ENCODE measurements at places on chromosomes 6 and 20.
A peak's percentile ranks its signal among the peaks of the same experiment; 100 is the strongest.

- no peak for DNase-seq
Measured at GRCh38 chr6:26358511-26358981, 6.5 kb upstream of the BTN3A2 start.

GRCh38 chr6:144036835-144037195, 28.8 kb upstream of the PLAGL1 start:
- DNase-seq, result no peak

- DNase-seq, result no peak
Measured at GRCh38 chr20:57465486-57465885, 59.5 kb downstream of the CTCFL start.

- DNase-seq, result no peak
Measured at GRCh38 chr20:4243071-4243470, 227.7 kb upstream of the RNF24 start.

- DNase-seq, result peak; percentile 80
Measured at GRCh38 chr6:113936093-113936934, 34.6 kb downstream of the HDAC2 start.

DNA sequence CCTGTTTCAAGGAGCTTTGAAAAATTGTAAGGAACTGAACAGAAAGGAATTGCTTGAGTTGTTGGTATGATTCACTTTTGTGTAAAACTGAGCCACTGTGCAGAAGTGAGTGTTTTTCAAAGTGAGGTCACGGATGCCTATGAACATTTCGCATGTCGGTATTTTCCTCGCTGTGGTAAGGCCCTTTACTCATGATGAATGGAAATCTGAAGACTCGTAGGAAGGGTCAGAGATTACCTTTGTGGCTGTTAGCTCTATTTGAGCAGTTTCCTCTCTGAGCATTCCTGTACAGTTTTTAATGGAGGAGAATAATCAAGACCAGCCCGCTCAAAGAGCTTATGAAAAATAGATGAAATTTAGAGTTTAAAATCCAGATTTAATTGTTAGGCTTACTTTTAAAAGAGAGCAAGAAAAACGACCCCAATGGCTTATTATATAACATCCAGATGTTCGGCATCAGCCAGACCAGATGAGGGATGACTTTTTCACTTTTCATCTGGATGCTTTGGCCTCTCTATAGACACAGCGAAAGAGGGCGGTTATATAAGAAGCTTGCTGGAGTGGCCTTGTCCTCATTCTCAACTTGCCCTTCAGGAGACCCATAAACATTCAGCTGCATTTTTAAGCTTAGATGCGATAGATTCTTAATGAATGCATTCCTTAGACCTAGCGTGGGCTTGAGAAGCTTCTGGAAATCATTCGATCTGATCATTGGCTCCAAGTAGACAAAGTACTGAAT, 99.5 kb downstream of the CD83 start:
- no peak for DNase-seq

DNA sequence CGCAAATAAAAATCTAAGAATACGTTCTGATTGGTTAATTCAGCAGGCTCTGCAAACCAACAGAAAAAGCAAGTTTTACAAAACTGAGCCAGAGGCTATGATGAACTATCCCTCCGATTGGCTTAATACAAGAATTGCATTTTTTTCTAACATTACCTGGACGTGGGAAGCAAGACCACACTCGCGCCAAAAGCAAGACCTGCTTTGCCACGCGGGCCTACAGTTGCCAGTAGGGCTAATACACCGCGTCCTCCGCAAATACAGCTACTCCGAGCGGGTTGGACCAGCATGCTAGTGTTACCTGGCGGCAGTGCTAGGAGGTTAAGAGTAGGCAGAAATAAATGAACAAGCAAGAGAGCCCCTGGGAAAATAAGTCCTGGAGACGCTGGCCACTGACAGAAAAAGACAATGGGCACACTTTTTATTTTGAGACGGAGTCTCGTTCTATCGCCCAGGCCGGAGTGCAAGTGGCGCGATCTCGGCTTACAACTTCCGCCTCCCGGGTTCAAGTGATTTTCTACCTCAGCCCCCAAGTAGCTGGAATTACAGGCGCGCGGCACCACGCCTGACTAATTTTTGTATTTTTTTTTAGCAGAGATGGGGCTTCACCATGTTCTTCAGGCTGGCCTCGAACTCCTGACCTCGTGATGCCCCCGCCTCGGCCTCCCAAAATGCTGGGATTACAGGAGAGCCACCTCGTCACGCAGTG, 131.9 kb upstream of the BTN3A2 start:
- DNase-seq, result peak; percentile 81

DNA sequence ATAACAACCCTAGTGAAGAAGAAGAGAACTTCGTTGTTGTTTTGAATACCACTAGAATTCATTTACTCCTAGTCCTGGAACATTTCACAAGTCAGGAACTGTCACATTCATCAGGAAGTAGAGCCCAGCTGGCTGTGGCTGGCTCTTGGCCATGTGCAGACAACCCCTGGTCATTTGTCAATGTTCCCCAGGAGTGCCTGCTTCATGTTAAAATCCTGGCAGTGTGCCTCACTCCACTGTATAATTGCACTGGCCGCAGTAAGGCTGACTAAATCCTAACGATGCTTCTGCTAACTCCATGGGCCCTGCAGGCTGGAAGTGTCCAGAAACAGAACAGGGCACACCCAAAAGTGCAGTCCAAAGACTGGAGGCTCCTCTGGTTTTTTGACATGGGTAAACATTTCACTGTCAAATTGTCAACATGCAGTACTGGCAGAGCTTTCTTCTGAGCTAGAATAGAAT, 41.5 kb upstream of the ADGRF1 start:
- peak; percentile 98 for DNase-seq

DNA sequence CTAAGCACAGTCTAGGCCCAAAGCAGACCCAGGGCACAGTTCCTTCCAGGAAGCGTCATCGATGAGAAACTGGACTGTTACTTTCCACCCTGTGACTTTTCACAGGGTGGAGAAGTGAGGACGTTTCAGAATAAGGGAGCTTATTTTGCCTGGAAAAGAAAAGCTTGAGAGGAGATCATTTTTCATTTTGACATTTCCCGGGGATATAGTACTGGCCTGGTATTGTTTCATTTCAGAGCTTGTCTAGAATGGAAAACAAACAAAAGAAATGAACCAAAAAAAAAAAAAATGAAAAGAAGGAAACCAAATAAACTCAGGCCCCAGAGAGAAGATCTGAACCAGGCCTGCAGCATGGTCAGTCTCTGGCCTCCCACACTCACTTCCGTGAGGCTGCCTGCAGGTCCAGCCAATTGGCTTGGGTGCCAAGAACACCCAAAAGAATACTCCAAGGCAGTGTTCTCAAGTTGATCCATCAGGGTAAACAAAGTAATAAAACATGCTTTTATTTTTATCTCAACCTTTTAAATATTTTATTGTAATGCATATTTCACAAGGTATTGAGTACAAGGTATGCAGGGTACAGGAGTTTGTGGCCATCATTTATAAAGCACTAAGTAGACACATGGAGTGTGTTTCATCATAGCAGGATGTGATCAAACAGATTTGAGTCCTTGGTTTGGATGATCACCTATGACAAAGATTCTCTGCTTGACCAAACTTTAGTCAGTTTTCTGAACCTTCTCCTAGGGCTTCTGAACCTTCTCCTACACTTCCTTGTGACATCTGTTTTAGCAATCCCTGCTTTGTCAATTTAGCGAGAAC, 176.9 kb upstream of the GGTLC1 start:
- DNase-seq, result no peak

GRCh38 chr20:53224851-53225250, 252.7 kb downstream of the TSHZ2 start:
- peak; percentile 27 for DNase-seq

DNA sequence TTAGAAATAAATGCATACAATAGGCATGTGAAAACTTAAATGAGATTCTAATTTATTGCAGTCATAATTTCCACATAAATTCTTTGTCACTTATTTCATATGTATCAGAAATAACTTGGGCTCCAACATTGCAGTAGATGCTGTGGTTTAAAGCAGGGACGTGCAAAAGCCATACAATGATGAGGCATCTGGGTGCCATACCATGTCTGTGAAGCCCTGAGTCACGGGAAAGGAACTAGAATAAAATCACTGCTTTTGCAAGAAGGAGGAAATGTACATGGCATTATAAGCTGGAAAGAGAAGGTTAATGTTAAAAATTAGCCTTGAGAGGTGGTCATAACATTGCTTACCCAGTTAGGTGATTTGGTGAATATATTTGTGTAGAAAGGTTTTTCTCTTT, 180.4 kb downstream of the SASH1 start:
- peak; percentile 72 for DNase-seq

GRCh38 chr6:123855506-123855905, 51.8 kb downstream of the NKAIN2 start:
- DNase-seq, result no peak

- no peak for DNase-seq
Measured at GRCh38 chr20:50563133-50563944, 53.2 kb downstream of the PTPN1 start.

- DNase-seq, result peak; percentile 39
Measured at GRCh38 chr6:84249724-84250123, 22.3 kb upstream of the CEP162 start.

DNA sequence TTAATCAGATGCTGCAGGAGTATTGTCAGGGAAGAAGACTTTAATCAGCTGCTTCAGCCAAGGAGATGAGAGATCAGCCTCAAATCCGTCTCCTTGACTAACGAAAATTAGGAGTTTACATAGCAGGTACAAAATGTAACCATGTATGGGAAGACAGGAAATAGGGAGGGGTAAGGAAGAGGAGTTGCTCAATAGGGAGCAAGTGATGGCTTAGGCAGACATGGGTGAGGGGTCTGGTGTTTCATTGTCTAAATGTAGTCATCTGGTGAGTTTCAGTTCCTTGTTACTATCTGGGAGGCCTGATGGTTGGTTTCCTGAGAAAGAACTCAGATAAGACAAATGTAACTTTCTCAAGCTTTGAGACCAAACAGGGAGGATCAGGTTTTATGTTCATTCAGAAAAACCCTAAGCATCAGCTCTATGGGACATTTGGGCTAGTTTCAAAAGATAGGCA, 217.3 kb upstream of the SULF2 start:
- peak; percentile 84 for DNase-seq

GRCh38 chr6:111788379-111789276, 84.6 kb downstream of the FYN start:
- peak; percentile 51 for DNase-seq

DNA sequence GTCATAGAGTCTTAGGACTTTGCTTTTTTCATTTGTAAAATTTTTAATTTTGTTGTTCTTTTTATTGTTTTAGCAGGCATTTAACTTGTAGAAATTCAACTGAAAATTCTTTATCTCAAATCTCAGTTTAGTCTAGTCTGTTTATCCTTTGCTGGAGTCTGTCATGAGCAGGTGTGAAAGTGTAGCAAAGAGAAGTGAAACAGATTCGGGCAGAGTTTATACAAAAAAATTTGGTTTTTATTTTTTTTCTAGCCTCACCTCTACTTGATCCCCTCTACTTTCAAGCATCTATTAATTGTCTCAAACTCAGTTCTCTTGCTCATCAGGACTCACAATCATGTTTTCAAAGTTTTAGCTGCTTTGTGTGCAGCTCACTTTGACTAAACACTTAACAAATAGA, 655.2 kb downstream of the HDGFL1 start:
- no peak for DNase-seq

- DNase-seq, result no peak
Measured at GRCh38 chr20:60573003-60573680, 614.9 kb downstream of the CDH26 start.

GRCh38 chr6:85129881-85130280, 320.0 kb upstream of the NT5E start:
- no peak for DNase-seq

DNA sequence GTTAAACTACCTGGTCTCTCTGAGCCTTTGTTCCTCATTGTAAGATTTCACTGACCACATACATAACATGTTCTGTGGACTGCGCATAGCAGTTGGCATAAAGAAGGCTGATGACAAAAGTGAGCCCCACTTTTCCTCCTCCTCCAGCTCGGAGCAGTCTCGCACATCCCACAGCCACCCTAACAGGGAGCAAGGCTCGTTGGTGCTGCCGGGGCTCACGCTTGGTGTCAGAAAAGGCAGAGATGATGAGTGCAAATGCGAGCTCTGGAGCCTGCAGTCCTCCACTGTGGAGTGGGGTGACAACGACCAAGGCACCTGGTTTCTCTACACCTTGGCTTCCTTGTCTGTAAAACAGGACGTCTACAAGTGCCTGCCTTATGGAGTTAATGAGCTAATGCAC, 9.7 kb downstream of the TGM3 start:
- no peak for DNase-seq

DNA sequence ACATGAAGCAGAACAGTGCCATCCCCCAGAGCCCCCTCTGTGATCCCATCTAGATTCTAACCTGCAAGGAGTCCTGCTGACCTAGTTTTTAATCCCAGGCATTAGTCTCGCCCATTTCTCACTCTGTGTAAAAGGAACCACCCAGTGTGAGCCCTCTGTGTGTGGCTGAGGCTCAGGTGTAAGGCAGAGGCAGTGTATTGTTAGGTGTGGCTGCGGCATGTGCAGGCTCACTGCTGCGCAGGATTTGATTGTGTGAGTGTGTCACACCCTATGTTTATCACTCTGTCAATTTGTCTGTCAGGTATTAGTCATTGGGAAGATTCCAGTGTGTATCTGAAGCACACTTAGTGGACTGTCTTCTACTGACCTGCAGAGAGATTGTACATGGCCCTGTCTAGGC, 13.7 kb upstream of the CST8 start:
- no peak for DNase-seq

DNA sequence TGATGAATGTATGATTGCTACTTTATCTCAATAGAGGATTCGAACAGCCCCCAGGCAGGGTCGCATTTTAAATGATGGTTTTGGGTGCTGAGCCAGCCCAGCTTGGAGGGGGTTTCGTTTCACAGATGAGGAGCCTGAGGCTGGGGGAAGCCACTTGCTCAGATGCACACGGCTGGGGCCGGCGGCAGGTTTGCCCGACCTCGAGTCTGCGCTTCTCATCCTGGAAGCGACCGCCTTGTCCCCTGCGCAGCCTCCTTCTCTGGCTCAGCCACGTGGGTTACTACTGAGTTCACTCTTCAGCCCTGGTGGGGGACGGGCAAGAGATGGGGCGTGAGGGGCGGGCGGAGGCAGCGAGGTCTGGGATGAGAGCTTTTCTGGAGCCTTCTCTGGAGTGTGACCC, 25.3 kb downstream of the NTSR1 start:
- no peak for DNase-seq

GRCh38 chr20:16947479-16947878, 199.3 kb downstream of the OTOR start:
- no peak for DNase-seq

- DNase-seq, result no peak
Measured at GRCh38 chr6:134211297-134211696, 106.6 kb downstream of the SGK1 start.

DNA sequence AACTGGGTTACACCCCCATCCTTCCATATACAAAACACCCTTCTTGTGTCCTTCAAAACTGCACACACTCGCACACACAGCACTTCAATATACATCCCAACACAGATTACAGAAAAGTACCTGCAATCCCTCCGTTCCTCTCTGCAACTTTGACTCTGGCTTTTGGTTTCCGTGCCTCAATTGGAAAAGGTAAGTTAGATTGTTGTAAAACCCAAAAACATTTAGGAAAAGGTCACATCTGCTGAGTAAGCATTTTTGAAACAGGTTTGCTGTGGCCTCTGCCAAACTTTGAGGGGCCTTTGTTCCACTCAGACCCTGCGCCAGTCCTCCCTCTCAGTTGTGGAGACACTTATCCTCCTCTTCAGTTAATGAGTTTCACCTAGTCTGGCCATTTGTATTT, 4.2 kb downstream of the NKX2-4 start:
- DNase-seq, result no peak
